ENCODE measurements at places on chromosomes 6 and 20. TPM values are rescaled to one million over a fixed set of nuclear protein-coding genes. Genes with fewer than 3 reads are reported as not detected.

- no peak for DNase-seq
Measured at GRCh38 chr6:89987140-89987539, 92.9 kb downstream of the GJA10 start.

The MYB gene
- polyA plus RNA-seq: 4.3 TPM

- no peak for DNase-seq
Measured at GRCh38 chr6:15945593-15946159, 183.2 kb upstream of the MYLIP start.

The HCRTR2 gene
- polyA plus RNA-seq: 0.34 TPM

All from renal pelvis (tissue), 12 donors.